ENCODE measurements at places on chromosomes 1 and 21.
A peak's percentile ranks its signal among the peaks of the same experiment; 100 is the strongest.

- no peak for DNase-seq
These were observed at the start of gene USH2A for GRCh38 chr1:216422821-216423520. USH2A (minus strand) TSS chr1:216423448; CDS start chr1:216422336, 1,112 bp downstream.

DNA sequence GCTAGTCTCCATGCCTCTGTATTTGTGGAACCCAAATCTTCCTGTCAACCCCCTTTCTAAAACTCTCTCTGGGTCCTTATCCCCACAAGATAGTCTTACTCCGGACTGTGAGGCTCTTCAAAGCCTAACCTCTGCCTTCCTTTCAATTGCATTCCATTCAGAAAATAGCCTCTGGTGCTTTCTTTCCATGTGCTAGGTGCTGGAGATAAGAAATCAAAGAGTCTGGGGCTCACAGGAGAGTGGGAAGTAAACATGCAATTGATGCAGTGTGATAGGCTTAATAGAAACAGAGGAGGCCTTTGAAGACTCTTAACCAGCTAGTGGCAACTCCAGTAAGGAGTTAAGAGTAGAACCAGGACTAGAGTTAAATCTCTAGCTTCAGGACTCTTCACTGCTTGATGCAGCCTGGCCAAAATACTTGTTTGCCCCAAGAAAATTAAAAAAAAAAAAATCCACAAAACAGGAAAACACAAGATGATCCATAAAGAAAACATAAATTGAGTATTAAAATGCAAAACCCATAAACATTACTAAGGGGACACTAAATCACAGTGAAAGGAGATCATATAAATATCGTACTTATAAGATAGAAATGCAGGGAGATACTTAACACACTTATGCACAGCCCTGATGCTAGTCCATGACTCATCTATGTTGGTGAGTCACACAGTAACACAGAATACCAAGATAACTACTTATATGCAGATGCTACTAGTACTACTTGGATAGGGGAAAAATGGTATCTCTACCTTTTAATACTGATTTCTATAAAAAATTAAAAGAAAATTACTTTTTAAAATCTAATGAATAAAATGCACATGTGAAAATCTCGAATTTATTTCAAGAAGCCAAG lies 341.5 kb downstream of the KCNH1 start:
- no peak for DNase-seq

GRCh38 chr1:41640141-41640751 lies 155.8 kb upstream of the EDN2 start:
- DNase-seq: no peak

- no peak for DNase-seq
These were observed 36.7 kb upstream of the TARDBP start for GRCh38 chr1:10975567-10976326.

- no peak for DNase-seq
These were observed 551.3 kb downstream of the KCNT2 start for GRCh38 chr1:196056966-196057365.

- no peak for DNase-seq
These were observed 301.5 kb downstream of the RRAGC start for GRCh38 chr1:38558055-38558454.

DNA sequence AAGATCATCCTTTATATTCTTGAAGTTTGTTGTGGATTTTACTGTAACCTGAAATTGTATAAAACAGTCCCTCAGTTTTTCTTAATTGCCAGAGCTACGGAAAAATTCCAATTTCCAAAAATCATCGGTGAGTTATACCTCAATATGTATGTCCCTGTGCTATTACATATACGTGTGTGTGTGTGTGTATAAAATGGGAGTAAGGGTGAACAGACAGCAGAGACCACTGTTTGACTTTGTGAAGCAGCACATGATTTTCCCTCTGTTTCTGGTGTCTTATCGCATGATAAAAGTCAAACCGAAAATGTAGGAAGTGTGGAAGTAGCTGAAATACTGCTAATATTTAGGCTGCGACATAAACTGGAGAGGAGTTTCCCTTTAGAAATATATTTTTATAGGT lies 1.2 kb downstream of the OR2T1 start:
- peak; percentile 83 for DNase-seq

DNA sequence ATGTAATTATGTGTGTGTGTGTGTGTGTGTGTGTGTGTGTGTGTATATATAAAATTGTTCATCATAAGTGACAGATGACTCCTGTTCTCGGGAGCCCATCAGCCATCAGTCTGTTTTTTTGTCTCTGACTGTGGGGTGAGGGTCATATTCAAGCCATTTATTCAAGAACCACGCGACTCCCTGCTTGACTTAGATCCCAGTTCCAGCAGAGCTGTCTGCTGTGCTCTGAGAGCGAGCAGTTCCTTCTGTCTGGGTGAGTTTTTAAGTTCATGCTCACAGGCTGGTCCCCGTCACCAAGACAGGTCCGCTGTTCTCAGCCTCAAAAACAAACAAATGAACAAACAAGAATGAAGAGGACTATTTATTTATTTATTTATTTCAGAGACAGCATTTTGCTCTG lies 18.3 kb upstream of the NPPB start:
- DNase-seq: no peak

DNA sequence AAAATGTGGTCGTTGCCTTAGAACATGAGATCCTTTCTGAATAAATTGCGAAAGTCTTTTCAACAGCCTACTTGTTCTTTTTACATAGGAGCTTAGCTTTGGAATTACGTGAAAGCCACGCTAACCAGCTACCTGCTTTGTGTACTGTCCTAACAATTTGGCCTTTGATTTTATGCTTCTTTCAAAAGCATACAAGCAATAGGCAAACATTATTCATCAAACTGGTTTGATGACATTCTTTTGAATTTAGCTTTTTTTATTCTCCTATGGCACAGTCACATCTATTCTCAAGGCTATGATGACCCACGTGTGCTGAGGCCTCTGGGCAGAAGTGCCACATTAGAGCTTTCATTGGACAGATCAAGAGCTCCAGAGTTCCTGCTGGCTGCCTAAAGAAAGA lies 178.0 kb upstream of the DPT start:
- DNase-seq: no peak

GRCh38 chr1:196442366-196442765 lies 165.9 kb downstream of the KCNT2 start:
- no peak for DNase-seq

DNA sequence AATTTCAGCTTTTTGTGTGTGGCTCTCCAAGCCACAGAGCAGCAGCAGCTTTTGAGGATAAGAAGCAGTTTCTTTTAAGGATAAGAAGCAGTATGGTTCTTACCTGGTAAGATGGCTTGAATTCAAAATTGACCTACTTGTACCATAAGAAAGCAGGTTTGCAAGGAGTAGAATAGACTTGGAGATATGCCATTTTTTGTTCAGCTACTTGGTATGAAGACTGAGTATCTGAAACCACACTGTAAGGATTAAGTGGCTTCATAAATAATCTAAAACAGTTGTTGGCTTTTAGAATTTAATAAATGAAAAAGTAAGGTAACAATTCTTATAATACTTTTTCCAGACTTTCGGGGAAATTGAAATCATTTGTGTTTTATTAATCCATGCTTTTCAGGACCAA lies 74.2 kb downstream of the ATF6 start:
- no peak for DNase-seq

DNA sequence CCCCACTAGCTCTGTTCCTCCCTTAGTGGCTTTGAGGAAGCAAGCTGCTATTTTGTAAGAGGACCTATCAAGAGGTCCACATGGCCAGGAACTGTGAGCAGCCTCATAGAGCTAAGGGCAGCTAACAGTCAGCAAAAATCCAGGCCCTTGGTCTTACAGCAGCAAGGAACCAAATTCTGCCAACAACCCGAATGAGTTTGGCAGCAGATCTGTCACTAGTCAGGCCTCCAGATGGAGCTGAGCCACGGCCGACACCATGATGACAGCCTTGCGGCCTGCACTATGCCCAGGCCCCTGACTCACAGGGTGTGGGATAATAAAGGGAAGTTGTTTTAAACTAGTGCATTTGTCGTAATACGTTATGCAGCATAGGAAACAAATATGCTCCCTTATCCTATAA lies 28.0 kb upstream of the H3-3A start:
- peak; percentile 57 for DNase-seq

GRCh38 chr1:200365897-200366426 lies 43.9 kb downstream of the ZNF281 start:
- no peak for DNase-seq

DNA sequence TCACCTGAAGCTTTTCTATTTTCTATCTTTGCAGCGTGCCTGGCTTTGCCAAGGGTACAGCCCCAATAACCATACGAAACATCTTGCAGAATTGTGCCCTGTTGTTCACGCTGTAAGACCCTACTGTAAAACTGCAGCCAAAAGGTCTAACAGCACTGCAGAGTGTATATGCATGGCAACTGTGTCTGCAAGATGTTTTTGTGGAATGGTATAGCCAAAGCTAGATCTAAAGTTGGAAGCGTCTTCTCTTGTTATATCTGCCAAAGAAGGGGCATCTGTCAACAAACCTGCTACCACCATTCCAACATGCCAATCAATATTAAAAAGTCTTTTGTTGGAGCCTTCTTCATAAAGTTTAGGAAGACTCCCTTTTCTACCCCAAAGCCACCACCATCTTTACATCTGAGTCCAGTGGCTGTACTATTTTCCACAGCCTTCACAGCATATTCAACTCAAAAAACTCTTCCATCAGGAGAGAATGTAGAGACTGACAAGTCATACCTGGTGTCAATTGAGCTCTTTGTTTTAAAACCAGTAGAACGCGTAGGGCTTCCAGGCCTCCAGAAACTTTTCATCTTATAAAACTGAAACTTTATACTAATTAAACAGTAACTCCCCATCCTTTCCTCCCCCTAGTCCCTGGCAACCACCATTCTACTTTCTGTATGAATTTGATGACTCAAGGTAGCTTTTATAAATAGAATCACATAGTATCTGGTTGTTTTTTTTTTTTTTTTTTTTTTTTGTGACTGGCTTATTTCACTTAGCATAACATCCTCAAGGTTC lies 40.0 kb downstream of the ZSCAN20 start:
- no peak for DNase-seq

GRCh38 chr21:35169574-35169973 lies 120.5 kb upstream of the RUNX1 start:
- no peak for DNase-seq

DNA sequence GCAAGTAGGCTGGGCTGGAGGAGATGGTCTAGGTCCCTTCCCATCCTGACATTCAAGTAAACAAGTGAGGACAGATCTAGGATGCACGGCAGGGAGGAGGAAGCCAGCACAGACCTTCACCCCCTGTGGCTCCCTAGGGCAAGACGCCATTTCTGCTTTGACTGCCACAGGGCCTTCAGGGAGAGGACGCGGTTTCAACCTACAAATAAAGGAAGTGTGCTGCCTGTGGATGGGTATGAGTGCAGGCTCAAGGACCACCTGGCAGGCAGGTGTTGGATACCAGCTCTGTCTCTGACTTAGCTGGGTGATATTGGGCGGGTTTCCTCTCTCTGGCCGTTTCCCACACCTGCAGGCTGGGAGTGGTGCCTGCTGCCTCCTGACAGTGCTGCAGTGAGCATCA lies 16.2 kb downstream of the SLC2A1 start:
- DNase-seq: no peak

DNA sequence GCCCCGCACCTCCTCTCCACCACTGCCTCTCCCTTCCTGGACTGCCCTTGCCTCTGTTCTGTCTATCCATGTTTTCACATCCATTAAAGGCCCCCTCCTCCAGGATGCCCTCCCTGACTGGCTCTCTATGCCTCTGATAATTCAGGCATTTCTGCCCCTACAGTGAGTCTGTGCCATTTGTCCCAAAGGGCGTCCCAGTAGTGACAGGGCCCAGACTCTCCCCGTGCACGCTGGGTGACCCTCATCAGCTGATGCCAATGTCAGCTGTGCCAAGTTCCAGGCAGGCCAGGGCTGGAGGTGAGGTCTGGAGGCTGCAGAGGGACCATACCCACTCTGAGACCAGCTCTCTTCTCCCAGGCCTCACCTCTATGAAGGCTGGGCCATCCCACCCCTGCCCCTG lies 3.2 kb upstream of the PLEKHG5 start:
- no peak for DNase-seq

GRCh38 chr1:241310451-241310850 lies 46.6 kb downstream of the RGS7 start:
- DNase-seq: no peak

GRCh38 chr1:81232420-81232819 lies 568.3 kb upstream of the ADGRL2 start:
- DNase-seq: no peak

DNA sequence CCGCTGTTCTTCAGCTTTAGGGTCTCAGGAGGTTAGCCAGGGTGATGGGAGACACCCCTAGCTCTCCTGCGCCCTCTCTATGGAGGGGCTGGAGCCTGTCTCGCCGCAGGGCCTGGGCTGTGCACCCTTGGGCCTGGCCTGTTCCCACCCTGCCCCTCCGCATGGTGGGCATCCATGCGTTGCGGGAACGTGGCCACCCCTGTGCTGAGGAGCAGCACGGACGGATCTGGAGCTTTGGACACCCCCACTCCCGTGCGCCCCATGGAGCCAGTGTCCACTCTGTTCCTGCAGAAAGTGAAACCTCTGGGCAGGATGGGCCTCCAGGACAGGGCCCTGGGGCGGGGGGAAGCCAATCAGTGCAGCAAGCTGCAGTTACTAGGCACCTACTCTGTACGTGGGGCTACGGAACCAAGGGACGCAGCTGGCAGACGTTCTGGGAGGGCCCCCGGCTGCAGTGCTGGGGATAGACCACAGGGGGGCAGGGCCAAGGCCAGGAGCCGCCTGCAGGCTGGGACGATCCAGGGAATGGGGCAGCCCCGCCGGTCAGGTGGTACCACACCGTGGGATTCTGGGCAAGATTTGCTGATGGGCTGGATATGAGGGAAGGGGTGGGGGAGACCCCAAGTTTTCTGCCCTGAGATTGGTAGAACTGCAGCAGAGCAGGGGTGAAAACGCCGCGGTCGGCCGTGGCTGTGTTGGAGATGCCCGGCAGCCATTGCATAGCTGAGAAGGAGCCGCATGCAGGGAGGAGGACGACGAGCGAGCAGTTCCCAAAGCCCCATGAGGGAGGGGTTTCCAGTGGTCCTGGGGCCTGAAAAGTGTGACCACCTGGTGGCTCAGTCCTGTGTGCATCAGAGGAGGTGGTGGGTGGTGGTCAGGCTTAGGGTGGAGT lies 43.3 kb downstream of the TP73 start:
- DNase-seq: no peak

GRCh38 chr1:36884029-36884701 lies 150.2 kb downstream of the GRIK3 start:
- no peak for DNase-seq

DNA sequence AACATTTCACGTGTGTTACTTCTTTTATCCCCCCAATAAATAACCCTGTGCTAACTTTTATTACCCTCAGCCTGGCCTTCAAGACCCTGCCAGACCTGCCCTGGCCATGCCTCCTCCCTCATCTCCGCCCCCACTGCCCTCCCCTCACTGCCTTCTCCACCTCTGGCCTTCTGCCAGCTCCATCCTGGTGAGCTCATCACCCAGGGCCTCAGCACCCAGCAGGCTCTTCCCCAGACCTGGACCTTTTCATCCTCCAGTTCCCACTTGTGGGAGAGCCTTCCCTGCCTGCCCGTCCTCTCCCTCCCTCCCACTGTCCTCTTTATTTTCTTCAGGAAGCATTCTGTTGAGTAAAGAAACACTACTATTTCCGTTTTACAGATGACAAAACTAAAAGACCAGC lies 72.0 kb downstream of the SLC66A1 start:
- DNase-seq: no peak

- DNase-seq: no peak
These were observed 6.4 kb upstream of the TACSTD2 start for GRCh38 chr1:58583496-58583895.

GRCh38 chr1:42774928-42775526 lies 8.0 kb downstream of the C1orf50 start:
- DNase-seq: no peak

- no peak for DNase-seq
These were observed 181.0 kb upstream of the KLHDC7A start for GRCh38 chr1:18299441-18300338.
